C1 segment of cervical spinal cord (tissue), 14 donors: ENCODE measurements at places on chromosomes 6 and 20.

GRCh38 chr6:154404791-154405400, 48.3 kb upstream of the IPCEF1 start:
- DNase-seq: no peak

- DNase-seq: no peak
Observed at GRCh38 chr20:24747010-24747712, 201.9 kb upstream of the CST7 start.

DNA sequence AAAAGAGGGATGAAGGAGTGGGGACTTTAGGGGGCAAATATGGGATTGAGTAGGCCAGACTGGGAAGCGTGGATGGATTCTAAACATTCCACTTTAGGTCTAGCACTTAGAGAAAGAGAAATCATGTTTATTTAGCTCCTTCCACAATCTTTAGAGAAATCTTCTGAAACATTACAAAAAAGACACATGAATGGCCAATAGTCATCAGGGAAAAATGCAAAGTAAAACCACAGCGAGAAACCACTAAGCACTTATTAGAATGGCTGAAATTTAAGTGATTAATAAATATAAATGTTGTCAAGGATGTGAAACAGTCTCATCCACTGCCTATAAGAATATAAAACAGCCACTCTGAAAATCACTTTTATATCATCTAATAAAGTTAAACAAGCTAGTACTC, 46.9 kb downstream of the HLA-A start:
- no peak for DNase-seq

GRCh38 chr6:105474234-105474633, 71.4 kb upstream of the PREP start:
- DNase-seq: no peak

DNA sequence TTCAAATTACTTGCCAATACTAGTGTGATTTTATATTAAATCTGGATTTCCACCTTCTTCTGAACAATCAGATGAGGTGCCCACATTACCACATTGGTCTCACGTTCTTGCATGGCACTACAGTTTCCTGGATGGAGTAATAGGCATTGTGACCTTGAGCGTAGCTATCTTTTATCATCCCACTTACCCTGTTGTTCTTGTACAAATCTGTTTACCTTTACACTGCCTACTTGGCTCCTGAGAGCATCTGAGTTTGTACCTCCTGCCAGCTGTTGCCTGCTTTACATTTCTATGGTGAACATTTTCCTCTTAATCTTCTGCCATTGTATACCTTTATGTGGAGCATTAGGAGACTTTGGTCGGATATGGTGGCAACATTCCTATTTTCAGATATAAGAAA, 90.7 kb downstream of the AKAP7 start:
- DNase-seq: no peak

- peak; percentile 73 for DNase-seq
Observed at GRCh38 chr6:56692523-56693245, 50.0 kb upstream of the DST start.

DNA sequence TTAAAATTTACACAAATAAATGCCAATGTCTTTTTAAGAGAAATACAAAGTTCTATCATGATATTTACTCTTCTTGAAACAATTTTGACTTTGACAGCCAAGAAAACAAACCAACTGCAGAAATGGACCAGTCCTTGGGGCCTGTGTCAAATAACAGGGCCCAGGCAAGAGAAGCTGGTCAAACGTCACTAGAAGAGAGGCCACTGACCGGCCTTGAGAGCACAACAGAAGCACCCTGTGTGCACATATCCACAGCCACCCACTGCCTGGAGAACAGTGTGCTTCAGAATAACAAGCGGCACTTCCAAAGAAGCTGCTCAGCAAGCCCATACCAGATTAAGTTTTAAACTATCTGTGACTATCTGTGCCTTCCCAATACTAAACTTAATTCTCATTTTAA, 14.8 kb downstream of the APMAP start:
- no peak for DNase-seq

GRCh38 chr6:19135706-19136105, 701.5 kb upstream of the ID4 start:
- DNase-seq: no peak

GRCh38 chr6:140538926-140539325, 1164.5 kb upstream of the CITED2 start:
- DNase-seq: no peak

GRCh38 chr6:7048894-7049293, 58.9 kb upstream of the RREB1 start:
- no peak for DNase-seq

DNA sequence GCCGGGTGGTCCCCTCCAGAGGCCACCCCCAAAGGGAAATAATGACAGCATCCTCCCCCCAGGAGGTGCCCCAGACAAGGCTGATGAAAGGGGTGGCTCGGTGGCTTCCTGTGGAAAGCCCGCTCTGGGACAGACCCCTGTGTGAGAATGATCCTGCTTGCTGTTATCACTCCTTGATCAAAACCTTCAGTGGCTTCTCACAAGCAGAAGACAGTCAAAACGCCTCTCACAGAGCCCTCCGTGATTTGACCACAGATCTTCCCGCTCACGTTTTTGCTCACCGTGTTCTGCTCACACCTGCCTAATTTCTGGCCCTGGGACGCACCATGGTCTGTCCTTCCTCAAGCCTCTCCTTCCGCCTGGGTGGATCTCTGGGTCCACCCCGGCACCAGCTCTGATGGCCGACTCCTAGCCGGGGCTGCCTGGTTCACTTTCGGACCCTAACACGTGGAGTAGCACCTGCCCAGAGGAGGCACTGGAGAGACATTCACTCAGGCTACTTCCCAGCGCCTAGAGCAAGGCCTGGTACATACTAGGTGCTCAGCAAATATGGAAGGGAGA, 210.4 kb downstream of the ANKRD60 start:
- DNase-seq: no peak

DNA sequence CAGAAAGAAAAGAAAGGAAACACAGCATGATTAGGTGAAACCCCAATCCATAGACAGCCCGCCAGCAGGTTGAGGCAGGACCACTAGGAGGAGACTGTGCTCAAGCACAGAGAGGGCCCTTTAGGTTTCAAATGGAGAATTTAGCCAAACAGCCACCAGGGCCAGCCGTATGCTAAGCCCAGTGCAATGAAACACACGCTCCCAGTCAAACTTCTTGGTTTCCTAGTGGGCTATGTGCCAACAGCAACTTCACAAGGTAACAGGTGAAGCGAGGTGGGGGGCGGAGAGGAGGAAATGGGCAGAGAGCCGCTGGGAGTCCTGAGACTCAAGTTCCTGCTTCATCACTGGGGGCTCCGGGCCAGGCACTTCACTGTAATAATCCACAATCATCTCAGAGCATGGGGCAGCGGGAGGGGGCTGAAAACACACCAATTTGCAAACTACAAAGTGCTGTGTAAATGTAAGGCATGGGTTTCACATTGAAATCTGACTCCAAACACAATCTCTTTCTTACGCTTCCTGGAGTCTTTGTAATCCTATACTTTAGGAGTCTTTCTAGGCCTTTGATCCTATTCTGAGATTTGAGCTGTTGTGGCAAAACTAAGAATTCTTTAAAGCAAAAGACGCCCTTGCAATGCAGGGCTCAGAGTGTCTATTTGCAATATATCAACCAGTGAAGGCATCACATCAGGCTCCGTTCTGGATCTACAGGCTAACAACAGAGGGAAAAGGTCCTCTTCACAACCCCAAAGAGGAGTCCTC, 117.3 kb downstream of the OPRM1 start:
- no peak for DNase-seq

DNA sequence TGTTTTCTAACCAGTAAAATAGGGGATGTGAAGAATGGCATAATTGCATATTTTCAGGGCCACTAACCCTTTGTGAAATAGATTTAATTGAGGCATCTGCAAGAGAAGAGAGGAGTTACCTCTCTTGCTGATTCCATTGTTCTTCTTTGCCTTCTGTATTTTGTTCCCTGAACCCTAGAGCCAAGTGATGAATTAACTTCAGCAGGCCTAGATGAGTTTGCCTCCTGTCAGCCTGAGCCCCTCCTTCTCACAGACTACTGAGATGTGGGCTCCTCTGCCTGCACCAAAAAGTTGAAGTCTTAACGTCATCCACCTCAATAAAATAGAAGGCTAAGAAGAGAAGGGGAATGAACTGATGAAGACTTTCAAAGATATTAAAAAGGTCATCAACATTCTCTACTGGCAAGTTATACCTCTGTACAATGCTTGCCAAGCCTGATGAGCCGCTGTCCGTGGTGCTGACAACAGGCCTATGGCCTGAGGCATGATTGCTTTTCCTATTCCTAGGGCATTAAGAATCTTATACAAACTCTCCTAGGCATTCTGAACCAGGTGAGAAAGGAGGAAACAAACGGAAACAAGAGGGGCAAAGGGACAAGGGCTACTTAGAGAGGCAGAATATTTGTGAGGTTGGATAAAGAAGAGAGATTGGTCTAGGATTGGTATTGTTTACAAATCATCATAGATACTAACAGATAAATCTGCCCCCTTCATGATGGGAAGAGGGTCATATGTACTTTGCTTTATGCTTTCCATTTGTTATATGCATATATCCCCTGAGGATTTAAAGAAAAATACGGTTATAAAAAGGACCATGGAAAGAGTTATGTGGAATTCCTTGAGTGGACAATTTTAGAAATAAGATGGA, 46.8 kb downstream of the CD24 start:
- no peak for DNase-seq

DNA sequence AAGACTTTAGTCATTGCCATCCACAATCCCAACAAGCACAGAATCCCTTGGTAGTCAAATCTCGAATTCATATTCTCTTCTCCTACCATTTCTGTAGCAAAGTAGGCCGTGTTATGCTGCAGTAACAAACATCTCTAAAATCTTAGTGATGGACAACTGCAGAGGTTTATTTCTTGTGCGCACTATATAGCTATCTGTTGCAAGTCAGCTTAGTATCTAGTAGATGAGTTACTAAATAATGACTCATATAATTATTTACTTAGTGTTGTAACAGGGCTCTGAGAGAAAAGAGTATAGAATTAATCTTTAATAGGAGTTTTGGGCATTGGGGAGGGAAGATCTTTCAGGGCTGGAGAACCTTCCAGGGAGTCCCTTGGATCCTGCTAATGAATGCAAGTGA, 73.3 kb downstream of the CAP2 start:
- no peak for DNase-seq

- no peak for DNase-seq
Observed at GRCh38 chr20:59217173-59217572, 53.6 kb downstream of the ZNF831 start.

GRCh38 chr20:52978851-52979250, 6.7 kb downstream of the TSHZ2 start:
- no peak for DNase-seq
